Suprapubic skin (tissue), 4 donors: ENCODE measurements at places on chromosomes 3 and 15. TPM values are rescaled to one million over a fixed set of nuclear protein-coding genes. Genes with fewer than 3 reads are reported as not detected.

The CLDN16 gene
- 2.5 TPM for total RNA-seq

The MASP1 gene
- total RNA-seq: 1.0 TPM

The CP gene
- total RNA-seq: 10.2 TPM

The PDZRN3 gene
- total RNA-seq: 9.2 TPM

The PATL2 gene
- 0.57 TPM for total RNA-seq

The LRRK1 gene
- total RNA-seq: 46.3 TPM

The PLAAT1 gene
- total RNA-seq: 4.9 TPM

The ZKSCAN7 gene
- 2.2 TPM for total RNA-seq

The C2CD4B gene
- 0.64 TPM for total RNA-seq

The RUBCN gene
- total RNA-seq: 41.8 TPM

The SCN11A gene
- total RNA-seq: 0.11 TPM

The EIF2A gene
- 149 TPM for total RNA-seq

The BTBD1 gene
- 43.9 TPM for total RNA-seq

The IL12A gene
- total RNA-seq: 0.30 TPM

The CLDN18 gene
- total RNA-seq: not detected

The ECE2 gene
- not detected for total RNA-seq

The CHST2 gene
- total RNA-seq: 22.8 TPM

The LRRC2 gene
- 2.9 TPM for total RNA-seq

The UPK1B gene
- 2.1 TPM for total RNA-seq

The ZNF501 gene
- 2.5 TPM for total RNA-seq

The EPB42 gene
- total RNA-seq: not detected

The RETNLB gene
- total RNA-seq: not detected

The SLC15A2 gene
- total RNA-seq: 2.0 TPM

The MED12L gene
- 0.15 TPM for total RNA-seq

The SLC2A2 gene
- total RNA-seq: not detected

The UTS2B gene
- not detected for total RNA-seq

The CSPG5 gene
- total RNA-seq: 2.7 TPM

The GADL1 gene
- not detected for total RNA-seq

The SYNM gene
- 9.2 TPM for total RNA-seq

The DPPA2 gene
- not detected for total RNA-seq

The LDHAL6B gene
- total RNA-seq: not detected

The VILL gene
- 15.5 TPM for total RNA-seq

The NR1I2 gene
- not detected for total RNA-seq

The CCDC80 gene
- total RNA-seq: 11.6 TPM

The BLM gene
- 0.72 TPM for total RNA-seq

The C3orf49 gene
- not detected for total RNA-seq

The STRA6 gene
- total RNA-seq: 0.26 TPM

The ZNF620 gene
- 1.4 TPM for total RNA-seq

The PLA2G4E gene
- total RNA-seq: 64.0 TPM

The USP50 gene
- not detected for total RNA-seq

The GOLGA8J gene
- not detected for total RNA-seq
